Heart right ventricle (tissue), 16 donors: ENCODE measurements at places on chromosomes 16 and 17. TPM values are rescaled to one million over a fixed set of nuclear protein-coding genes. Genes with fewer than 3 reads are reported as not detected.

The HOXB8 gene
- total RNA-seq = not detected

The KRTAP4-3 gene
- not detected for total RNA-seq

The CMTM2 gene
- total RNA-seq = not detected

The SLC13A5 gene
- total RNA-seq = not detected

The CSH1 gene
- not detected for total RNA-seq

The UNC45B gene
- total RNA-seq = 301 TPM

The ZNF688 gene
- 14.2 TPM for total RNA-seq

The OR1A1 gene
- total RNA-seq = not detected
